CD4-positive, alpha-beta T cell treated with Interleukin-2 at 100 ng/mL for 4 hours (primary cell): ENCODE measurements at places on chromosomes 1 and 21.
A peak's percentile ranks its signal among the peaks of the same experiment; 100 is the strongest.

DNA sequence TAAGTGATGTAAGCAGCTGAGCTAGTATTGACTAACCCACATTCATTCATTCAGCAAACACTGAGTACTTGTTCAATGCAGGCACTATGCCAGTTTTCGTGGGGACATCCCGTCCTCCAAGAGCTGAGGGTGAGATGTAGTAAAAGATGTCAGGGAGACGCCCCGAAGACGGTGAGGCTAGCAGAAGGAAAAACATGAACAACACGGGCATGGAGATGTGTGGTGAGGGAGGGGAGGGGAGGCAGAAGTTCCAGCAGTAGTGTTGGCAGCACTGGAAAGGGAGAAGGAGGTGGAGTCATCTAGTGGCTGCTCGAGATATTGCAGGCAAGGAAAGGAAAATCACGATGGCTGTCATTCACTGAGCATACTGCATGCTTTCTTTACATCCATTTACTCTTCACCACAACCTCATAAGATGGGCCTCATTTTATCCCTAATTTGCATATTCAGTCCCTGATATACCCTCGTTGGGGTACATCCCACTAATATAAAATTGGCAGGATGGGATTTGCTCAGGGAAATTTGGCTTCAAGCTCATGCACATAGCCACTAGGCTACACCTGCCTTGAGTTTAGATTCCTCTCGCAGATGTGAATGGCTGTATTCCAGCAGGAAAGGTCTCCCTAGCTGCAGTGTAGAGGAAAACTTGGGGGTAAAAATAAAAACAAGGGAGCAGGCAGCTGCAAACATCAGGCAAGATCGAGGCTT is 14.5 kb downstream of the PDZK1IP1 start:
- DNase-seq = peak; percentile 45

GRCh38 chr21:17462276-17462981 is 50.4 kb upstream of the CXADR start:
- DNase-seq = no peak

DNA sequence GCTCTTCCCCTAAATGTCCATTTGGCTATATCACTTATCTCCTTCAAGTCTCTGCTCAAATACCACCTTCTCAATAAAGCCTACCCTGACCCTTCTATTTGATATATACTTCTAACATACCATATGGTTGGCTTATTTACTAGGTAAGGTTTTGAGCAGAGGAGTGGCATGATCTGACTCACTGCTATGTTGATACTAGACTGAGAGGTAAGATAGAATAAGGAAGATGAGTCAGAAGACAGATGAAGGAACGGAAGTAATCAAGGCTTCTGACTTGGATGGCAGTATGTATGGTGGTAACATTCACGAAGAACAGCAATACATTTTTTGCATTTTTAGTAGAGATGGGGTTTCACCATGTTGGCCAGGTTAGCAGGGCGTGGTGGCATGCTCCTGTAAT is 4.8 kb upstream of the HRNR start:
- DNase-seq = no peak

- no peak for DNase-seq
Observed at GRCh38 chr1:25936947-25937346, 30.7 kb upstream of the STMN1 start.

DNA sequence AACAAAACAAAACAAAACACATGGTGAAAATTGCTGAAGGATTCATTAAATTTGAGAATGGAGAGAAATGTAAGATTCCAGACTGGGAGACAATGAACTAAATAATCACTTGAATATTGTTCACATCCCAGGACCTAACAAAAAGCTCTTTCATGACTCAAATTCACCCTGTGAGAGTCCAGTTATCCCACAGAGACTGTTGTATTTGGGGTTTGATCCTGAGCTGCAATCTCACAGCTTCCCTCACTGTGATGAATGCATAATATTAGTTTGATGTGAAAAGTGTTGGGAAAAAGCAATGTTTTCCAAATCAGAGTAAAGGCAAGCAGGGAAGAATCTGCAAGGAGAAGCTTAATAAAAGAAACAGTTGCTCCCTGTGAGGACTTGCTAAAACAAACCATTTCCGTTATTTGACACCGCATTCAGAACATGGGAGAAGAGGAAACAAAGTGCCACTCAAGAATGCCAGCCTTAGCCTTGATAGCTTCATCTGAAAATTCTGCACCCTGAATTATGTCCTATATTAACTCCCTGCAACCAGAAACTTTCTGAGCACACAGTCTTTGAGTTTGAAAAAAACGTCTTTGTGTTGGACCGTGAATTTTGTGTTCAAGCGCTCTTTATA is 208.8 kb downstream of the DAB1 start:
- no peak for DNase-seq

GRCh38 chr1:88744142-88744541 is 60.1 kb downstream of the PKN2 start:
- no peak for DNase-seq

GRCh38 chr1:43952731-43953346 is 6.1 kb downstream of the IPO13 start:
- DNase-seq = no peak

GRCh38 chr1:19969898-19970660 is 9.3 kb downstream of the PLA2G2A start:
- no peak for DNase-seq

GRCh38 chr21:35202431-35202830 is 153.3 kb upstream of the RUNX1 start:
- no peak for DNase-seq

GRCh38 chr1:176866011-176866714 is 298.3 kb downstream of the ASTN1 start:
- no peak for DNase-seq

GRCh38 chr1:201085902-201086735 is 26.1 kb downstream of the CACNA1S start:
- peak; percentile 22 for DNase-seq

GRCh38 chr21:36753556-36753955 is 54.6 kb downstream of the SIM2 start:
- DNase-seq = no peak

GRCh38 chr1:92201973-92202372 is 15.7 kb upstream of the C1orf146 start:
- no peak for DNase-seq

- no peak for DNase-seq
Observed at GRCh38 chr1:29325675-29326074, 89.4 kb downstream of the PTPRU start.

DNA sequence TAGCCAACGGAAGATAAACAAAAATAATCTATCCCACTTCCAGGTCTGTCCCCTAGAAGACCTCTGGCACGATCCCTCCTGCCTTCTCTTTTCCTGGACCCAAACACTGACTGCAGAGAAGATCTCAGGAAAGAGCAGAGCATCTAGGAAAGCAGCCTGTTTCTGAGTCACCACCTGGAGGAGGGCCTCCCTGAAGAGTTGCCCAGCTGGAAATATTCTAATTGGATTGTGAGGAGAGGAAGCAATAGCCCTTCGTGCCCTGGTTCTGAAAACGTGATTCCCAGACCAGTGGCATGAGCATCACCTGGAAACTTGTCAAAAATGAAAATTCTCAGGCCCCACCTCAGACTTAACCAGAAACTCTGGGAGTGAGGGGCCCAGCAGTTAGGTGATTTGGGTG is 411.1 kb downstream of the SETD4 start:
- DNase-seq = no peak

DNA sequence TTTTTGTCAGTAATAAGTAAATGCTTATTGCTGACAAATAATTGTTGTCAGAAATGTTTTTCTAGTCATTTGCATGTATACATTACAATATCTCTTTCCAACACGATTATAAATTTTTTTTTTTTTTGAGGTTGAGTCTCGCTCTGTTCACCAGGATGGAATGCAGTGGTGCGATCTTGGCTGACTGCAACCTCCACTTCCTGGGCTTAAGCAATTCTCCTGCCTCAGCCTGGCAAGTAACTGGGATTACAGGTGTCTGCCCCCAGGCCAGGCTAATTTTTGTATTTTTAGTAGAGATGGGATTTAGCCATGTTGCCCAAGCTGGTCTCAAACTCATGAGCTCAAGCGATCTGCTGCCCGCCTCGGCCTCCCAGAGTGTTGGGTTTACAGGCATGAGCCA is 72.0 kb upstream of the ATF3 start:
- no peak for DNase-seq

DNA sequence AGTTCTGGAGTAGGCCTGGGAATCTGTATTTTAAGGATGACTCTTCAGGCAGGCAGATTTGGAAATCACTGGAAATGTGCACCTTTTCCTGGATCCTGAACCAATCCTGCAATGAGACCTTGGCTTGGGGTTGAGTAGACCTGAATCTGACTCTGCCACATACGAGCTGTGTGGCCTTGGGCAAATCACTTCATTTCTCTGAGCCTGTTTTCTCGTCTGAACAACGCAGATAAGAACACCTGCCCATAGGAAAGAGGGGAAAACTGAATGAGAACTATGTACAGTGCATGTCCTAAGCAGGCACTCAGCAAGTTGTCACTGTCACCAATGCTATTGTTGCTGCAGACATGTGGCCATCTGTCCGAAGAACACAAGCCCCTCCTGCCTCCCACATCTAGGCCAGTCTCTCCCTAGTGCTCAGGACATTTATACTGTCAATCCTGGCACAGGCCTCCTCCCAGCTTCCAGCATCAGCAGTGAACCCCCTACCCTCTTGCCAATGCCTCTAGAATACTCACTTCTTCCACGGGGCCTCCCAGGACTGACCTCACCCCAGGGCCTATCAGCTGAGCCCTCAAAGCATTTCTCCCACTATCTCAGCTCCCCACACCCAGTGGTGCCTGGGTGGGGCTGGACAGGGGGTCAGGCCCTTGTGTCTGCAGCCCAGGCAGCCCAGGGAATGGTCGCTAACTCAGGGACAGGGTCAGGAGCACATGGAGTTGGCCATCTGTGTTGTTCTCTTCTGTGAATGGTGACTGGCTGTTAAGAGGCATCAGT is 88.8 kb upstream of the ZBTB40 start:
- DNase-seq = no peak

- no peak for DNase-seq
Observed at GRCh38 chr1:240092301-240093119, 827 bp downstream of the FMN2 start.

GRCh38 chr1:184152434-184152898 is 100.9 kb downstream of the TSEN15 start:
- DNase-seq = no peak

- no peak for DNase-seq
Observed at GRCh38 chr1:84700070-84700469, 9.8 kb upstream of the SSX2IP start.

- DNase-seq = no peak
Observed at GRCh38 chr1:204706838-204707509, 21.4 kb upstream of the LRRN2 start.

DNA sequence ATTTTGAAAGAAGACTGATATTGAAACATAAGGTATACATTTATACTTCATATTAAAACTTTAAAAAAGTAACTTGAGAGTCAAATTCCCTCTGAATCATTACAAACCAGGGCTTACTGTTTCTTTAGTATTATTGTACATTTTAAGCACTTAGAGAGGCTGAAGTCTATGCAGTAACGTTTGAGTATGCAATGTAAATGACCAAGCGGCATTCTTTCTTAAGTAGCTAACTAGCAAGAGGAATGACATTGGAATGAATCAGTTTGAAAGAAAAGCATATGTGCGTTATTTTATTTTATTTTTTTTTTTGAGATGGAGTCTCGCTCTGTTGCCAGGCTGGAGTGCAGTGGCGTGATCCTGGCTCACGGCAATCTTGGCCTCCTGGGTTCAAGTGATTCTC is 24.3 kb downstream of the WNT2B start:
- no peak for DNase-seq

DNA sequence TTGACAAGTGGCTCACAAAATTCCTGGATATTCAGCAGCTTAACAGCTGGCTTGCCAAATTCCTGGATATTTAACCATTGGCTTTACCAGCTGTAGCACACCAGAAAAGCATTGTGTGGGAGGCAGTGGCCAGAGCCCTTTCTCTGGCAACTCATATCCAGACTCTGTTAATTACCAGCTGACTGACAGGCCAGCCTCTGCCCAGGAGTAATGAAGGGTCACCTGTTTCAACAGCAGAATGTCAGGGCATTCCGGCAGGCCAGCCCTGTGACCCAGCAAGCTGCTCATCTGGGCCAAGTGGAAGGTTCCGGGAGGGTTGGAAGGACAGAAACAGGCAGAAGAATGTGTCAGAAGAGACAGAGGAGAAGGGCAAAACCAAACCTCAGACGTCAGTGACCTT is 35.2 kb upstream of the KIRREL1 start:
- no peak for DNase-seq

DNA sequence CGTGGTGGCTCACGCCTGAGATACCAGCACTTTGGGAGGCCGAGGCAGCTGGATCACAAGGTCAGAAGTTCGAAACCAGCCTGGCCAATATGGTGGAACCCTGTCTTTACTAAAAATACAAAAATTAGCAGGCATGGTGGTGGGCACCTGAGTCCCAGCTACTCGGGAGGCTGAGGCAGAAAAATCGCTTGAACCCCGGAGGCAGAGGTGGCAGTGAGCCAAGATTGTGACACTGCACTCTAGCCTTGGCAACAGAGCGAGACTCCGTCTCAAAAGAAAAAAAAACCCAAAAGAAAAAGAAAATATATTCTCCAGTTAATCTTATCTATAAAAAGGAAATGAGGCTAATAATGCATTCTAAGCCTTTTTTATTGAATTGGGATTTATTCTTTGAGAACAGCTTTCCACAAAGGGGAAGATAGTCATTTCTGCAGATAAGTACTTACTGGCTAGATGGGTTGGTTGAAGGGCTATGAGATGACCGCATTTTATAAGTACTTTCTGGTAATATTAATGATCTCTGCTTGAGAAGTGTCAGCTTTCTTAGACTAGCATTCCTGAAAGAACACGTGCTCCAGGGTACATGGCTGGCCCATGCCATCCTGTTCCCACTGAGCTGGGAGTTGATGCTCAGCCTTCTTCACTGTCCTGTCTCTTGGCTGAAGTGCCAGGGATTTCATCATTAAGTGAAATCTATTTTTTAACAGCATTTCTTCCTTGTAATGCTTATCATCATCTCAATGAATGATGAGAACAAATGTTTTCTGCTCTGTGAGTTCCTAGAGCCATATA is 57.9 kb downstream of the SASS6 start:
- no peak for DNase-seq

GRCh38 chr1:224541901-224542630 is 74.1 kb upstream of the CNIH3 start:
- no peak for DNase-seq

GRCh38 chr1:42318601-42319000 is 16.4 kb downstream of the FOXJ3 start:
- DNase-seq = no peak

- DNase-seq = no peak
Observed at GRCh38 chr1:113433184-113433583, 42.9 kb downstream of the MAGI3 start.

GRCh38 chr1:186762653-186763052 is 66.1 kb upstream of the PLA2G4A start:
- DNase-seq = no peak

DNA sequence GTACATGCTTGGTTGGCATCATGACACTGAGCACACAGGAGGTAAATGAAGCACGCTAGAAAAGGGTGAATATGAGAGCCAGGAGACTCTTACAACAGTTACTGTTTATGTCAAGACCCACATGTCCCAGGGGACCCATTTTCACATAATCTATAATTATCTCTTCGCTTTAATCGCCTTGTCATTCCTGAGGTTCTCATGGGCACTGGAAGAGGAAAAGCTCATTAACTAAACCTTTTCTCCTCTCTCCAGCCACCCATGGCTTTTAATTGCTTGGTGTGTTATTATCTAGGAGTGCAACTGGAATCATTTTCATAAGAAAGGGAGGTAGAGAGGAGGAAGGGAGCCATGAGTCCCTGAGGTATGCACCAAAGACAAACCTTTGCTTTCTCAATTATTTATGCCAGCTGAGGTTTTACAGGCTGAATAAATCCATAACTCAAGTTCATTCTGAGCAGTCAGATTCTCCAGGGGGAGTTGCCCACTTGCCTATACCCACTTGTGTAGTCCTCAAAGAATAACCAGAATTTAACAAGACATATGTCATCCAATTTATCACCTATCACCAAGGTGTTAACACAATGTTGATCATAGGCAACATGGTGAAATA is 77.4 kb downstream of the ACBD6 start:
- no peak for DNase-seq
